ENCODE measurements at places on chromosomes 2 and 18.

DNA sequence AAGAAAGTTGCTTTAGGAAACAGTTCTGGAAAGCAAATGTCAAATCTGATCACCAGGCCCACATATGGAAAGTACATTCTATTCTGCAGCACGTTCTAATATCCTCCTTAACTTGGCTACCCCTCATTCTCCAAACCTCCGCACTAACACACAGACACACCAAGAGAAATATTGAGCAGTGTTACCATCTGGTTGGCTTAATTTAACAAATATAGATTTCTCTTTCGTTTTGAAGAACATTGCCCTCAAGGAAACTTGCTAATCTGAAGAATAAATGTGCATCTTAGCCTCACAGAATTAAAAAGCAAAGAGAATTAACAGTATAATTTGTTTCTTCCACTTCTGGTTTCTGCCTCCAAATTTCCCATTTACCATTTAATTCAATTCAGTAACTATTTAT, 72.8 kb upstream of the TTC39C start:
- DNase-seq: no peak

- DNase-seq: no peak
Observed at GRCh38 chr2:31446848-31447247, 32.3 kb upstream of the XDH start.

GRCh38 chr2:179165356-179166000, 99.2 kb downstream of the SESTD1 start:
- no peak for DNase-seq

- no peak for DNase-seq
Observed at GRCh38 chr2:10548626-10549025, 100.5 kb upstream of the ODC1 start.

DNA sequence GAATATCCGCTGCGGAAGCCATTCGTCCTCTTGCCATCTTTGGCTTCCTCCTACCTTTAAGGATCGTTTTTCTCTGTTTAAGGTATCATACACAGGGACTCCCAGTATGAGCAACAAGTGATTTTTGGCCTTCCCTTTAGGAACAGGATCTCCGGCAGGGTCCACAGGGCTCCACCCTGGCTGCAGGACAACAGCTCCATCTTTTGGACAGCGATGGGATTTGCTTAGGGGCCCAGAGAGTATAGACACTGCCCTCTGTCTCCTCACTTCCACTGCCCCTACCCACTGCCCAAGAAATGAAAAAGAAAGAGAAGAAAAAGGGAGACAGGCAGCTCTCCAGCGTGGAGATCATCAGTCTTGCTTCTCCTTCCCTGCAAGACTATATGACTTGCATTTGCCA, 224.5 kb downstream of the UXS1 start:
- no peak for DNase-seq

DNA sequence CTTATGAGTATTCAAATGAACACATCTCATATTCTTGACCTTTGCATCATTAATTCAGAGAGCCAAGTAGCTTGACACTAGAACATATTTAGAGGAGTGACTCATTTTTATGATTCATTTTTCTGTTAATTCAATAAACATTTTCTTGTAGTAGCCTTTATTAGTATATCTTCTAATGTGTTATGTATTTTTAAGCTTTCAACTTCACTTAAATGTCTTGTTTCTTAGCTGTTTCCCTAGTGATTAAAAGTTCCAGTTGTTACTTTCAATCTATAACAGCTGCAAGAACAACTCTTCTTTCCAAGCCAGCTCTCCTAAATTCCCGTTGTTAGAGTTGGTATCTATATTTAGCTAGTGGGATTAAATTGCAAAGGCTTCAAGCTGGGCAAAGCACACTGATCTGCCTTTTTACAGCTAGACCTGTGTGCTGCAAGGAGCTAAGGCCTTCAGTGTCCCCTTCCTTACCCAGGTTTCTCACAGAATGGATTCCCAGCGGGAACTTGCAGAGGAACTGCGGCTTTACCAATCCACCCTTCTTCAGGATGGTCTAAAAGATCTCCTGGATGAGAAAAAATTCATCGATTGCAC, at the start of gene KLHL41:
TSS of gene KLHL41 (plus strand) at position 405 of the 588 bp plus-strand sequence. CDS start at position 482, 77 bp downstream.
- DNase-seq: no peak

Data from stimulated activated CD4-positive, alpha-beta T cell treated with anti-CD3 and anti-CD28 coated beads, Interleukin-1b, Interleukin-23, amount 100 ng/mL, for 24 hours (primary cell).